ENCODE measurements at places on chromosomes 6 and 20.

GRCh38 chr6:155595284-155595683 lies 139.6 kb upstream of the NOX3 start:
- no peak for DNase-seq

- peak; percentile 34 for DNase-seq
Measured at GRCh38 chr6:107625264-107625663, 135.3 kb downstream of the SOBP start.

DNA sequence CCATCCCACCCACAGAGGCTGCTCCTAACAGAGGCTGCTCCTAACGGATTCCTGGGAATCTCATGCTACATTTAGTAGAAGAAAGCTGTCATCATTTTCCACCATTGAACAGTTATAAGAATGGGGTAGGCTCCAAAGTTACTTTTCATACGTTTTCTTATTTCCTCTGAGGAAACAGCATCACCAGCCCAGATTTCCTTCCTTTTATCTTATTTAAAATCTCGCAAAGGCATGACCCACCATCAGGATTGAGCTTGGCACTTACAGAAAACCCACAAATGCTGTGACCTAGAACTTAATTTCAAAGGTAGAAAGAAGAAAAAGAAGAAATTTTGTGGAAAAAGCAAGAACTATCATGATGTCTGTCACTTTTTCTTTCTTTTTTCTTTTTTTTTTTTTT lies 168.0 kb downstream of the LY86 start:
- no peak for DNase-seq

- no peak for DNase-seq
Measured at GRCh38 chr6:46310196-46310595, 139.4 kb upstream of the ENPP5 start.

GRCh38 chr6:135604035-135604860 lies 106.7 kb upstream of the AHI1 start:
- no peak for DNase-seq

DNA sequence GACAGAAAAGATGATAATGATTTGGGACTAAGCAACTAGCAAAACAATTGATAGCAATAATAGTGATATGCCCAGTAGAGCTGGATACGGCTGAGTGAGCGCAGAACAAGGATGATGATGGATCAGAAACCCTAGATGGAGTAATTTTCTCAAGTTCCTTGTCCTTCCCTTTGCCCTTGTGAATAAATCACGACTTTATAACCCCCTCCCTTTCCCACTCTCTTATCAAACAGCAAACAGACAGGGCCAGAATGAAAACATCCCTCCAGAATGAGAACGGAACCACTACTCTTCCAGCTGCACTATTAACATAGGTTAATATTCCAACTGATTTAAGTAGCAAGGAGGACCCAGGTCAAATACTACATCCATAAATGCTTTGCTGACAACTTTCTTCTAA lies 1.3 kb upstream of the MTFR2 start:
- no peak for DNase-seq

DNA sequence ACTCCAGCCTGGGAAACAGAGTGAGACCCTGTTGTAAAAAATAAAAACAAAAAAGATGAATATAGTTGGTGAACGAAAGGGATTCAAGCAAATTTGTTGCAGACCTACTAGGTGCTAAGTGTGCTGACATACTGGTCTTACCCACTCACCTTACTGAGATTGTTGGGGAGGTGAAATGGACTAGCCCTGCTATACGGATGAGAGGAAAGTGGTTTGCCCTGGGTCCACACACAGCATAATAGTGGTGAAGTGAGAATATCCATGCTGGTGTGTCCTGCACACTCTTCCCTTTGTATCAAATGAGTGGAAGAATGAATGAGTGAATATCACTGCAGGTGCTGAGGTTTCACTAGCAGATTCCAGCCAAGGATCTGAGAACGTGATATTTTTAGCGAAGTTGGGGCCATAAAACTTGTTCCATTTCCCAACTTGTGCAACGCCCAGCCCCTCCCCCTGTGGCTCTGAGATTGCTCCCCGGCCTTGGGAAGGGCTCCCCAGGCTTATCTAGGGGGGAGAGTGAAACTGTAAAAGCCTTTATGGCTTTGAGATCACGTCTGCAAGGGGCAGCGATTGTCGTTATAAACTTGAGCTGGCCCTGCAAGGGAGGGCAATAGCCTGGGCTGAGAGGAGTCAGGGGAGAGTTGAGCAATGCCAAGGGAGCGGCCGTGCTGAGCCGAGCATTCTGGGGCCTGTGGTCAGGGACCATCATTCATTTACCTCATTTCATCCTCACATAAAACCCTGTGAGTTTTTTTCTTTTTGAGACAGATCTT lies 33.2 kb upstream of the TTPAL start:
- no peak for DNase-seq

DNA sequence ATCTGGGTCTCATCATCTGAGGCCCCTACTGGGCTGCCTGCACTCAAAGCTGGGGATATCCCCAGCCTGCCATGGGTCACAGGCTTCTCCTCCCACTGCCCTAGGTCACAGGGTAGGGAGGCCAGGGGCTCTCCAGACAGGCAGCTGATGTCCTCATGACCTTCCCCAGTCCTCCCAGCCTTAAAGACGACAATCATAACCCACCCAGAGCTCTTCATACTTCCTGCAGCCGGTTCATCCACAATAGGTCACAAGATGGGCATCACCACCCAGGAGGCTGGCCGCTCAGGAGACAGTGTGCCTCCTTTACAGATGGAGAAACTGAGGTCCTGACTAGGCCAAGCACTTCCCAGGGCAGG lies 15.2 kb downstream of the TFEB start:
- DNase-seq: no peak

DNA sequence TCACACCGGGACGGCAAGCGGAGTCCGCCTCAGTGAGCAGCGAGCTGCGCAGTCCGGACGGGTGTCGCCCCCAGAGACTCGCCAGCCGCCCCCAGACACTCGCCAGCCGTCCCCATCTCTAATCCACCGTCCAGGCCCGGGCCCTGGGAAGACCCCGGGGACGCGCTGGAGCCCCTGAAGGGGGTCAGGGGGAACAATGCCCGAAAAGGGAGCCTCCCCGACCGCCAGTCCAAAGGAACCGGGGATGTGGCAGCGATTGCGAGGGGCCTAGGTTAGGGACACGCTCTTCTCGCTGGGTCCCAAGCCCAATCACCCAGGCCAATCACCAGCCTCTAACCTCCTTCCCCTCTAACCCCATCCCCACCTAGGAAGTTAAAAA lies 33.1 kb downstream of the TFAP2A start:
- DNase-seq: no peak

GRCh38 chr6:157036245-157036711 lies 259.1 kb downstream of the ARID1B start:
- DNase-seq: no peak

GRCh38 chr6:223763-224162 lies 68.5 kb upstream of the DUSP22 start:
- DNase-seq: no peak

GRCh38 chr6:1585669-1586049 lies 24.1 kb upstream of the FOXC1 start:
- no peak for DNase-seq

DNA sequence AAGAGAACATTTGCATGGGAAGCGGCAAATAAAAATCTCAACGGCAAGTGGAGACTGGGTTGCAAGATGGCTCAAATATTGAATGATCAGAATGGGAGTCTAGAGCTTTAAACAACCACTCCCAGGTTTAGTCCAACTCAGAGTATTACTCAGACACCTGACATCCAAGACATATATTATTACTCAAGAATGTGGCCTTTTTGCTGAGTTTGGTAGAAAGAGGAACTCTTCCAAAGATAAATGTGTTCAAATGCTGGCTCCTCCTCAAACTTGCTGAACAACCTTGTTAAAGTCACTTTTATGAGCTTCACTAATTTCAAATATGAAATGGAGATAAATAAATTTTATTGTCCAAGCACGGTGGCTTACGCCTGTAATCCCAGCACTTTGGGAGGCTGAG lies 77.8 kb downstream of the ESR1 start:
- no peak for DNase-seq

DNA sequence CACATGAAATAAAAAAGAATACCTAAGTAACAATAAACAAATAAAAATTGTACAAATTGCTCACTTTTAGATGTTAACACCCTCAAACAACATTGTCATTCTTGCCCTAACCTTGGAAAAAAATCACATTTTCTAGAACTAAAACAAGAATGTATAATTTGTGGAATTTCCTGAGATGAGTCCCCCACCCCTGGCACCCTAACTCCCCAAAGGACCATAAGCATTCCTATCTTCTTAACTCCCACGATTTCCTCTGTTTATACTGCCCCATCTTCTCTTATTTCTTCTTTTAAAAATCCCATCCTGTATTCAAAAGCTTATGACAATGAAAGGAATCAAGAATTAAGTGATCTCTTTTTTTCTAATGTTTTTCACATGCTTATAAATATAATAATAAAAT lies 70.9 kb downstream of the IBTK start:
- DNase-seq: no peak

GRCh38 chr6:52286798-52287432 lies 2.4 kb upstream of the MCM3 start:
- peak; percentile 20 for DNase-seq

DNA sequence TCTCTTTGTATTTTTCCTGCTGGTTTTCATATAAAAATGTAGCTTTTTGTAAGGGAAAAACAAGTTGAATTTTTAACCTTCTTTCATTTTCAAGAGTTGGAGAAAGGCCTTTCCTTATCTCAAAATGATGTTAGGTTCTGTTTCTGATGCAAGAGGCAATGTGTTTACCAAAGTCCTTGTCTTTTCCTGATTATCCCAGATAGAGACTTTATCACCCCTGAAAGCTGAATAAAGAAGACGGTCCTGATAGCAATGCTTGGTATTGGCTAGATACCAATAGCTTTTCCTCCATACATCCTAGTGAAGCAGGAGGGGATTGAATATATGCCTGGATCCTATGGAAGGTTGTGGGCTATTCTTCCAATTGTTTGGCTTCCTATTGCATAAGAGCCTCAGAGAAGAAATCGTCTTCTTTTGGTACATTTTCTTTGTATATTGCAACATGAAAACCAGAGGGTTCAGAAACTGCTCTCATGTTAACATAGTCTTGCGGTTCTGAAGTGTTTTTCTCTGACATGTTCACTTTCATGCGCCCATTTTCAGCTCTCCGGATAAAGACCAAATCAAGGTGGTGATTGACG lies 5.5 kb downstream of the PNLDC1 start:
- no peak for DNase-seq

GRCh38 chr20:43189554-43190331 lies at the start of gene PTPRT:
TSS of gene PTPRT (minus strand) at chr20:43189906. CDS start at chr20:43189733, 173 bp downstream.
- DNase-seq: no peak

GRCh38 chr6:131292145-131292938 lies 157.1 kb downstream of the AKAP7 start:
- no peak for DNase-seq

DNA sequence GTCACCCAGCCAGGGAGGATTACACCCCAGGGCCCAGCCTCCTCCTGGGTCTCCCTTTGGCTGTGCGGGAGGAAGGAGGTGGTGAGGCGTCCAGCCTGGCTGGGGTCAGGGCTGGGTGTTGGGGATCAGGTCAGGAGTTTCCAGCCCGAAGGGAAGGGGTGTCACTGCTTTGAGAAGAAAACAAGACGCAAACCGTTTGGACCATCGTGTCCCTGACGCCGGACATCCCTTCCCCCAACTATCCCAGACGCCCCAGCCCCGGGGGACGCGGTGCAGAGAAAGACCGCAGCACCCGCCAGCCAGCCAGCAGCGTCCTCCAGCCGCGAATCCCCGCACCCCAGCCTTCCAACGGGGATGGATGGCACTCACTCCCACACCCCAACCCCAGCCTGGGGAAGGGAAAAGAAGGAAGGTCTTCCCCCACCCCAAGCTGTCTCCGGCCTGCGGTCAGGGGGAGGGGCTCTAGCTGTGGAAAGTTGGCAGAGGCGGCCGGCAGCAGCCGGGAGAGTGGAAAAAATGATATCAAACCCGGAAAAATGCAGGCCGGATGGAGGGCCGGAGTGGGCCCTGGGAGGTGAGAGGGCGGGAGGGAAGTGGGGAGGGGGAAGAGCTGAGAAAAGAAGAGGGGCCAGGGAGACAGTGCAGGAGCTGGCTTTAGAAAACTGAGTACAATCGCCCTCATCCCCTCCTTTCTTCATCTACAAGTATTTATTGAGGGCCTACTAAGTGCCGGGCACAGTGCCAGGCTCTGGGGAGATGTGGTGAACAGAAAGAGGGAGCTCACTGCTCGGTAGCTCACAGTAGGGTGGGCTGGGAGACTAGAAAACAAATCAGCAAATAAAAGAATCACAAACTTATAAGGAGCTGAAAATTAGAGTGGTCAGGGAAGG lies 10.6 kb downstream of the REM1 start:
- DNase-seq: no peak

GRCh38 chr6:39553029-39553428 lies 172.2 kb downstream of the KIF6 start:
- no peak for DNase-seq

- DNase-seq: no peak
Measured at GRCh38 chr6:121639021-121639420, 203.6 kb downstream of the GJA1 start.

- no peak for DNase-seq
Measured at GRCh38 chr6:112038268-112038667, 15.6 kb upstream of the CCN6 start.

DNA sequence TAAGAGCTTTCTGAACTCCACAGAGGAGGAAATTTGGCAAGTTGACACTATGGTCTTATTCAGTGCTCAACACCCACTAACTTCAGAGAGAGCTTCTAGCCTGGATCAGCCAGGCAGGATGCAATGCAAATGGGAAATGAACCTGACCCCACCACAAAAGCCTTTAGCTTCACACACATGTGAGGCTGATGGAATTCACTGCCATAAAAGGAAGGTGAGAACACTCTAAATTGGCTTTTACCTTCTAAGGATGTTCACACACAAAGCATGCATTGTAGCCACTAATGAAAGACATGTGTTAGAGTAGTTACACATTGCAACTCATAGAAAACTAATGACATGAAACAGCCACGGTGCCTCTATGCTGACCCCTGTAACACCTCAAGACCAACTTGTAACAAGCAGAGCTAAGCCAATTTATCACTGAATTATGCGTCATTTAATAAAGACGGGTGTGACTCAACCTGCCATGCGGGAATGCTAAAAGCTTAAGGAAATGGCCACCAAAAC lies 262.1 kb downstream of the HACE1 start:
- no peak for DNase-seq

DNA sequence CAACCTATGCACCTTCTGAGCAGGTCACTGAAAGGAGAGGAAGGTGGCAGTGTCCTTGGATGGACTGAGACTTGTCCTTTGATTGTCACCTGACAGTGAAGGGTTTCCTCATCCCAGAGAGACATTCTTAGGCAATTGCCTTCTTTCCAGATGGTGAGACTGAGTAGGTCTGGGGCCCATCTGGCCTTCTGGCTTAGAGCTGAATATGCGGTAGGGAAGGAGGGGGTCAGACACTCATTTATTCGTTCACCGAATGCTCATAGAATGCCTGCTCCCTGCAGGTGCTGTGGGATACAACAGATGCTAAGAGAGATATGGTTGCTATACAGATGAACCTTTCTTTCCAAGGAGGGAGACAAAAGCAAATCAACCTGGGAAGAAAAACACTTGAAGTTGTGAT lies 76.8 kb downstream of the BMP6 start:
- DNase-seq: no peak

DNA sequence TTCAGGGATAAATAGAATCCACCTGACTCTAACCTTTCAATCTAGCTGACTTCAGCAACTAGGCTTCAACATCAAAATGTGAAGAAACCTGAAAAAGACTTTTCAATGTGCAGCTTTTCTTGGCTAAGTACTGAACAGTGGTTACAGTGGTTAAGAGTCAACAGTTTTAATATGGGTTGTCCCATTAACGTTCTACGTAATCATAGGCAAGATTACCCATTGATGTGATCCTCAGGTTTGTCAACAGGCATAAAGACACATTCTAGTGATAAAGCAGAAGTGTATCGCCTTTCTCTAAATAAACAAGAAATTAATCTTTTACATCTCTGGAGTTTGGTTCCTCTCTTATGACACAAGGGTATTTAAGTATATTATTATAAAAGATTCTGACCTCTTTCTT lies 154.1 kb upstream of the RUNX2 start:
- DNase-seq: no peak

All from NCI-H1092 (cell line).